ENCODE measurements at places on chromosomes 6 and 20. TPM values are rescaled to one million over a fixed set of nuclear protein-coding genes. Genes with fewer than 3 reads are reported as not detected.
A peak's percentile ranks its signal among the peaks of the same experiment; 100 is the strongest.

The IPCEF1 gene
- total RNA-seq, result 7.9 TPM

DNA sequence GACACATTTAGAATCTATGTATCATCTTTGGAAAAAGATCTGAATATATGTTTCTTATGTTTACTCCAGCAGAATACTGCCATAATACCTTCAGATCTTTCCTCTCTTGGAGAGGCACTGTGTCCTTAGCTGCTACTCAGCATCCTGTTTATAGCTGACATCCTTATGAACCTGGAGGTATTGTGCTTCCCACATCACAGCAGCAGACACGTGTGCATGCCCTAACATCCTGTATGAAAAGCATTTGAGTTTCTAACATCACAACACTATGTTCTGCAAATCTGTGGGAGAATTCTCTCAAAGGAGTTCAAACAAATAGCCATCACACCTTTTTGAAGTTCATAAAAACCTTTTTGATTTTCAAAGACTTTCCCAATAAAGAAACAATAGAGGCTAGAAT, 216.0 kb downstream of the GJA1 start:
- H3K27me3 ChIP-seq, result no peaks in the 10 kb centered on the region
- H3K36me3 ChIP-seq, result no peaks in the 10 kb centered on the region
- DNase-seq, result no peak
- H3K4me3 ChIP-seq, result no peak overlapping the region
- H3K4me1 ChIP-seq, result peaks cover 7% of the 10 kb centered on the region

- no peak within 1 kb of the TSS for H3K27ac ChIP-seq
- peaks cover 23% of the 10 kb centered on the region for H3K4me1 ChIP-seq
- H3K4me3 ChIP-seq, result peak within 1 kb of the TSS; percentile 74
- H3K27me3 ChIP-seq, result no peaks in the 10 kb centered on the region
These were observed at the start of gene PABPC1L for GRCh38 chr20:44909872-44910689. Gene PABPC1L, plus strand, starts transcription at chr20:44910060. Its CDS starts 84 bp downstream, at chr20:44910144.

The ANKRD6 gene
- 17.7 TPM for total RNA-seq

The DDO gene
- total RNA-seq, result 10.8 TPM

The TRDN gene
- not detected for total RNA-seq

GRCh38 chr6:137964876-137965275, 97.8 kb downstream of the TNFAIP3 start:
- no peaks in the 10 kb centered on the region for H3K27me3 ChIP-seq
- H3K27ac ChIP-seq, result no peak overlapping the region
- H3K4me3 ChIP-seq, result no peak overlapping the region
- no peak for DNase-seq
- H3K36me3 ChIP-seq, result no peaks in the 10 kb centered on the region
- H3K4me1 ChIP-seq, result peaks cover 10% of the 10 kb centered on the region

The FAXC gene
- total RNA-seq, result 4.3 TPM

- H3K36me3 ChIP-seq, result no peaks in the 10 kb centered on the region
- no peak overlapping the region for H3K27ac ChIP-seq
- DNase-seq, result no peak
- H3K27me3 ChIP-seq, result no peaks in the 10 kb centered on the region
These were observed 201.4 kb upstream of the HDDC2 start for GRCh38 chr6:125503181-125503580.

The ARG1 gene
- total RNA-seq, result 4.0 TPM

DNA sequence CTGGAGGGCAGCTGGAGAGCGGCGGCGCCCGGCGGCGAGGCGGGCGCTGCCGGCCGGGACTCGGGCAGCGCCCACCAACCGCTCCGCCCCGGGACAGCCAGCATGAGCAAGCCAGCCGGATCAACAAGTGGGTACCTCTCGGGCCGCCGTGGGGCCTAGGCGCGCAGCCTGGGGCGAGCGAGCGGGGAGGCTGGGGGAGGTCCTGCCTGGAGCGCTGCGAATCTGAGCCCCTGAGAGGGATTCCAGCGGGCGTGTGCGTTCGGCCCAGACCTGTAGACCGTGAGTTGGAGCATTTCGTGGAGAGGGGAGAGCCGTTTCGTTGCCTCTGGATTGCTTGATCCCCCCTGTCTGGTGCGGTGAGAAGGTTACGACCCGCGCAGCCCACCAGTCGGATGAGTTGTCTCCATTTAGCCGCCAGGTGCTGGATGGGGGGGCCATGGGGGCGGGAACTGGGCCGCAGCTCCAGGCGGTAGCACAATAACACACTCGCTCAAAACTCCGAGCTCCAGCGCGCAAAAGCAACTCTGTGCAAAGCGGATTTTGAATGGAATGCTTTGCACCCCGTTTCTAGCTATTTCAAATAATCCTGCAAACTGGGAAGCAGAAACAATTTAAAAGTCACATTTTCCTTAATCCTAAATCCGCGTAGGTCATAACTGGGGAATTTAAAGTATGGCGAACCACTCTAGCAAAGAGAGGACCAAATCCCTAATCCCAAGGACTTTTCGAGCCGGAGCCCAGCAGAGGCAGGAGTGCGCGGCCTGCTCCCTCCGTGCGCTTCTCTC, 1.0 kb downstream of the NR2E1 start:
- peaks cover 60% of the 10 kb centered on the region for H3K4me1 ChIP-seq
- no peak overlapping the region for H3K27ac ChIP-seq
- H3K4me3 ChIP-seq, result peak overlapping the region; percentile 33
- no peaks in the 10 kb centered on the region for H3K36me3 ChIP-seq
- H3K27me3 ChIP-seq, result peaks cover 100% of the 10 kb centered on the region
- no peak for DNase-seq

The RRAGD gene
- 62.9 TPM for total RNA-seq

- DNase-seq, result peak; percentile 48
- no peaks in the 10 kb centered on the region for H3K4me1 ChIP-seq
- H3K27ac ChIP-seq, result no peak overlapping the region
- H3K4me3 ChIP-seq, result no peak overlapping the region
These were observed 69.5 kb upstream of the FABP7 start for GRCh38 chr6:122709922-122710512.

DNA sequence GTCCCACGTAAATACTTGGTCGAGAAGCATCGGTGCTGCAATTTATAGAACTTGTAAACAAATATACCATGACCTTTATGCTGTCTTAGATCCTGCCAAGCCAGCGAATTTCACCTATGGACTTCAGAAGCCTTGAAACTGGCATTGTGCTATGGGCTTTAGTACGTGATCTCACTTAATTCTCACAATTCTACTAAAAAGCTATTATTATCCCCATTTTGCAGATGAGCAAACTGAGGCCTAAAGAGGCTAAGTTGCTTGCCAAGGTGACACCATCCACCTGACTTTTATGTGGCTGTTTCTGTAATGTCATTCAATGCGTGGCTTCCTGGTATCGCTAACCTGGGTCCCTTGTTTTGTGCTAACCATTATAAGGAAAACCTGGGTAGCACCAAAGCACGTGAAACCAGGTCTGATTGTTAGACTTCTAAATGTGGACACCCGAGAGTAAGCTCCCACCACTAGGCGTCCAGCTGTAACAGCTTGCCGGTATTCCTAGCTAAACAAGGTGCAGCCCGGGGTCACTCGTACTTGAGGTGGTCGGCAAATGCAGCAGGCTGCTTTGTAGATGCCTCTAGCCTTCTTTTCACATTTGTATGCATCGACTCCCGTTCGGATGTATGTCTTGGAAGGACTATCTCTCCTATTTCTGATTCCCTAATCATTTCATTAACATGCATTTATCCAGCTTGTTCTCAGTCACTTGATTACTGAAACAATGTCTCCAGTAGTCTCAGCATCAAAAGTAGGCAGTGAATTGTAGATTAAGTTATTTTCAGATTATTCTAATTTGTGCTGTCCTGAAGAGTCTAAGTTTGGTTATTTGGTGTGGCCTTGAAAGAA, 1.1 kb downstream of the SYNJ2 start:
- H3K36me3 ChIP-seq, result no peaks in the 10 kb centered on the region
- peak overlapping the region; percentile 83 for H3K4me3 ChIP-seq
- H3K27me3 ChIP-seq, result no peaks in the 10 kb centered on the region
- peaks cover 34% of the 10 kb centered on the region for H3K4me1 ChIP-seq
- no peak for DNase-seq

- H3K27me3 ChIP-seq, result no peaks in the 10 kb centered on the region
- no peaks in the 10 kb centered on the region for H3K4me1 ChIP-seq
- no peak overlapping the region for H3K27ac ChIP-seq
- H3K36me3 ChIP-seq, result no peaks in the 10 kb centered on the region
- no peak overlapping the region for H3K4me3 ChIP-seq
These were observed 57.8 kb upstream of the NKAIN2 start for GRCh38 chr6:123745895-123746294.
